HCT116 (cell line): ENCODE measurements at places on chromosomes 3 and 15. TPM values are rescaled to one million over a fixed set of nuclear protein-coding genes. Genes with fewer than 3 reads are reported as not detected.
A peak's percentile ranks its signal among the peaks of the same experiment; 100 is the strongest.

GRCh38 chr3:142004025-142004424 lies 127.6 kb downstream of the ATP1B3 start:
- no peak for DNase-seq
- no peak overlapping the region for H3K27ac ChIP-seq
- H3K36me3 ChIP-seq, result no peaks in the 10 kb centered on the region
- no peak overlapping the region for H3K4me3 ChIP-seq
- peaks cover 14% of the 10 kb centered on the region for H3K4me1 ChIP-seq

DNA sequence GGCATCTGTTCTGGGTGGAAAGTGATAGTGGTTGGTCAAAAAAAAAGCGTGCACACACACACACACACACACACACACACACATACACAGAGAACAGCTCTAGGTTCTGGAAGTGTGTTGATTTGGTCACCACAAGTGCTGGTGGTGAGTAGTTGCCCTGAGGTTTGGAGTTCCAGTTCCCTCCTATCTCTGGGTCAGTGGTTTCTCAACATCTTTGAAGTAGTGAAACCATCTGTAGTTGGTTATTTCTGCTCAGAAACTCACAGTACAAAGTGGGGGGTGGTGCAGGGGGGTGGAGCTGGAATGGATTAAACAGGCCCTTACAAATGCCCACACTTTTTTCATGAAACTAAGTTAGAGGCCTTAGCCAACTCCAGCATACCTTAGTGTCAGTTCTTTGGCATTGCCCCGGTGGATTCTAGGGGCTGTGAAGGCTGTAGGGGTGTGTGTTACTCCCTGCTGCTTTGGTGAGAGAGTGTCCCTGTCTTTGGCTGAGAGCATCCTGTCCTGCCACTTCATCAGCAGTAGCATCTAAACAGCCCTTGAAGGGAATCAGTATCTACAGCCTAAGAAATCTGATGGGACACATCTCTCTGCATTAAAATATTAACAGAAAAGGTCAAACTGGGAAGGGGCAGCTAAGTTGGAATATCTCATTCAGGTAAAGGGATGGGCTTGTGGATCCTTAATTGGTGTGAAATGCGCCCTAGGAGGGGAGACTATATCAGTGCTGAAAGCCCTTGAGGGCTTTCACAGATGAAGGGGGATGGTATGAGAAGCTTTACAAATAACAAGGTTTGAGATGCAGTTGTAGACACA lies 20.6 kb downstream of the SMAD3 start:
- no peak overlapping the region for H3K4me3 ChIP-seq
- H3K27ac ChIP-seq, result no peak overlapping the region
- no peaks in the 10 kb centered on the region for H3K27me3 ChIP-seq
- DNase-seq, result no peak

DNA sequence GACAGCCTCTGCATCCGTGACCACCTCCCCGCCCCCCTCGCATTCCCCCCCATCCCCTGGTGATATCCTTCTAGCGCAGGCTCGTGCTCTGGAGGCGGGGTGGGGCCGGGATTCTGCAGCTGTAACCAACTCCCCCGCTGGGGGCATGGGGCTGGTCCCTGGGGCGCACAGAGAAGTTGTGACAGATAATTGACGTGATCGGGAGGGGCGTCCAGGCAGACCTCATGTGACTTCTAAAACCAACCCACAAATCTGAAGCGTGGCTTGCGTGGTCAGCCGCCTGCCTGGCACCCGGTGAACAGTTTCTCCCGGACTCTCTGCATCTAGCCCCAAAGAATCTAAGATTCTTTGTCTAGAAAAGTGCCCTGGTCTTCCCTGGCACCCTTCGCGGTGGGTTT lies 100.6 kb upstream of the IGF1R start:
- no peaks in the 10 kb centered on the region for H3K4me1 ChIP-seq
- H3K4me3 ChIP-seq, result no peak overlapping the region
- H3K27me3 ChIP-seq, result peaks cover 8% of the 10 kb centered on the region
- H3K36me3 ChIP-seq, result no peaks in the 10 kb centered on the region
- no peak overlapping the region for H3K27ac ChIP-seq

DNA sequence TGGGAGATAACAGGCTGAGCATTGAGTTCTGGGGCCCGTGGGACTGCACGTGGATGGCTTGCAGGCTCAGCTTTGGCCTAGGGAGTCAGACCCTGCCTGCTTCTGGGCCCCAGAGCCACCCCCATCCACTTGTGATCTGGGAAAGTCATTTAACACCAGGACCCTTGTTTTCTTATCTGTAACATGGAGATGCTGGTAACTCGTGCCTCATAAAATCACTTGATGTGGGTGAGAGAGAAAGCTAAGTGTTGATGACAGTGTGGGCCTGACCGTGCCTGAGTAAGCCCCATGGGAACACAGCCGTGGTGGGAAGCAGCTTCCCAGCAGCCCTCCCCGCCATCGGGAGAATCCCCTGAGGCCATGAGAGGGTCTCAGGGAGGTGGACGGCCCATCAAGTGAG lies 378.1 kb downstream of the GABRB3 start:
- no peaks in the 10 kb centered on the region for H3K36me3 ChIP-seq
- H3K4me1 ChIP-seq, result no peaks in the 10 kb centered on the region
- H3K27me3 ChIP-seq, result no peaks in the 10 kb centered on the region
- no peak for DNase-seq

- no peak overlapping the region for H3K27ac ChIP-seq
- H3K27me3 ChIP-seq, result no peaks in the 10 kb centered on the region
- DNase-seq, result no peak
These were observed 25.4 kb downstream of the AADAC start for GRCh38 chr3:151839313-151839631.

GRCh38 chr3:9251055-9251786 lies 1.8 kb upstream of the SRGAP3 start:
- no peak overlapping the region for H3K4me3 ChIP-seq
- H3K27ac ChIP-seq, result no peak overlapping the region
- no peak for DNase-seq
- no peaks in the 10 kb centered on the region for H3K36me3 ChIP-seq
- peaks cover 27% of the 10 kb centered on the region for H3K4me1 ChIP-seq

DNA sequence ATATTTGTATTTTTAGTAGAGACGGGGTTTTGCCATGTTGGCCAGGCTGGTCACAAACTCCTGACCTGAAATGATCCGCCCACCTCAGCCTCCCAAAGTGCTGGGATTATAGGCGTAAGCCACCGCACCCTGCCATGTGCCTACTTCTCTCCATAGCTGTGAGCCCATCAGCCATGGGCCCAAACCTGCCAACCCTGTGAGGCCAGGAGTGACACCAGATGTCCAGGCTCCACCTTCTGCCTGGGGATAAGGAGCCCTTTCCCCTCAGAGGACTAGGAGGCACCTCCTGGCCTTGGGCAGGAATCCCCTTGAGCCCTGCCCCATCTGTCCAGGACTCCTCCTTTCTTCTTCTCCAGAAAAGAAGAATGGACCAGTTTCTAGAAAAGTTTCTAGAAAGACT lies 14.2 kb upstream of the RFT1 start:
- H3K4me3 ChIP-seq, result no peak overlapping the region
- no peak overlapping the region for H3K27ac ChIP-seq
- H3K36me3 ChIP-seq, result no peaks in the 10 kb centered on the region
- no peaks in the 10 kb centered on the region for H3K27me3 ChIP-seq
- DNase-seq, result no peak

DNA sequence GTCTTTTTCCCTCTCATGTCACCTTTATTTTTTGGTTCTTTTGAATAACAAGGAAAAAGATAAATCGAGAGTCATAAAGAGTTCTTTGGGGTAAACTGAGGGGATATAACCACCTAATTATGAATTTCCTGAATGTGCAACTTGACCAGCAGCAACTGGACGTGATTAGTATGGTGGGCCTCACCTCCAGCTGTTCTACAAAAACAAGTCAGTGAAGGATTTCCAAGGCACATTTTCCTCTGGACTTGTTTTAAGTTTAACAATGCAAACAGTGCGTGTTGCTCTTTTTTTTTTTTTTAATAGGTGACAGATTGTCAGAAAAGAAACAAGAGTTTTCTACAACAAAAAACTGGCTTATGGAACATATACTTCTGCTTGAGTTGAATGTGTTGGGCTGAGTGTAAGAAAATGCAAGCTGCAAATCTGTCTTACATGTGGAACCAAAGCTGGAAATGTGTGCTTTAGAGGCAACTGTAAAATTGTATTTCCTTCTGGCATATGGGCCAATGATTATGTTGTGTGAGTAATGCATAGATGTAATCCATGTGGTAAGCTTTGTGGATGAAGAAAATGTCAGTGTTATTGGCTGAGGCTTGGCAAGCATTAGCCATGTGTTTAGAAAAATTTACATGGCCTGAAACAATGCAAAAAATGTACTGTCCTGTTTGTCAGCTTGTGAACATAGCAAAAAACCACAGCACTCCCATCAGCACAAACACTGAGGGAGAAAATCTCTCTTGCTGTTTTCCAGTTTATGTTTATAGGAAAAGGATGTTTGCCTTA lies 44.5 kb upstream of the FNDC3B start:
- H3K4me3 ChIP-seq, result no peak overlapping the region
- H3K27ac ChIP-seq, result no peak overlapping the region
- DNase-seq, result no peak
- H3K36me3 ChIP-seq, result no peaks in the 10 kb centered on the region
- no peaks in the 10 kb centered on the region for H3K27me3 ChIP-seq

DNA sequence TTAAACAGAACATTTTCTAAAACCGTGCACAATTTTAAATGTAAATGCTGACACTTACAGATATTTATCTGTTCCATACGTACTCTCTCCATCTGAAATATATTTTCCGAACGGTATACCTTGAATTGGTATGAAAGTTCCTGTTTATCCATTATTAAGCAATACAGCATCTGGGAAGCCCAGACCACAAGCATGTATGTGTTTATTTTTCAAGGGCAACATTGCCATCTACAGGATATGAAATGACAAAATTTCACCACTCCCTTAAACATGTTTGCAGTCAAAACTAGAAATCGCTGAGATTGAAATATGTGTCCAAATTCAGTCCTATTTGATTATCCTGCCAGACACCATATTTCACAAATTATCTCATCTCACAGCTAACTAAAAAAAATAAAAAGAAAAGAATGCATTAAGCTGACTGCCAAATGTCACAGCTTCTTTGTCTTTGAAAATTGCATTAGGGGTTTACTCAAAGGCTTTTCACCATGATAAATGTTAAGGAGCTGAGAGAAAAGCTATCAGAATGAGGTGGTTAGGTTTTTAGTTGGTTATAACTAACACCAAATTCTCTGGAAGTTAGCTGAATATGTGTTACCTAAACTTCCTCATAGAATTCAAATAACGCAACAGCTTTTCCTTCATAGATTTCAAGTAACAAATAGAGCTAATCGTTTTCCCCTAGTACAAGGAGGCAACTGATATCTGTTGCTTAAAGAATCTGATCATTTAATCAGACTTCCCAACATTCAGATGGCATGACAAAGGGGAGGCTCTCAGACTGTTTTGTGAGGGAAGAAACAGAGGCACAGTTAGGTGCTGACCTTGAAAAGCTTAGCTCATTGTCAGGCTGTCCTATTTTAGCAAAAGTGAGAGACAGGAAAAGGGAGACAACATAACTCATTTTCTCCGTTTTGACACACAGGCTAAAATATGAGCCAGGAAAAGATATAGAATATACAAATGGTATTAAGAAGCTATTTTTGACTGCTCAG lies 533.1 kb downstream of the TBL1XR1 start:
- H3K4me1 ChIP-seq, result no peaks in the 10 kb centered on the region
- no peaks in the 10 kb centered on the region for H3K27me3 ChIP-seq
- DNase-seq, result peak; percentile 33

DNA sequence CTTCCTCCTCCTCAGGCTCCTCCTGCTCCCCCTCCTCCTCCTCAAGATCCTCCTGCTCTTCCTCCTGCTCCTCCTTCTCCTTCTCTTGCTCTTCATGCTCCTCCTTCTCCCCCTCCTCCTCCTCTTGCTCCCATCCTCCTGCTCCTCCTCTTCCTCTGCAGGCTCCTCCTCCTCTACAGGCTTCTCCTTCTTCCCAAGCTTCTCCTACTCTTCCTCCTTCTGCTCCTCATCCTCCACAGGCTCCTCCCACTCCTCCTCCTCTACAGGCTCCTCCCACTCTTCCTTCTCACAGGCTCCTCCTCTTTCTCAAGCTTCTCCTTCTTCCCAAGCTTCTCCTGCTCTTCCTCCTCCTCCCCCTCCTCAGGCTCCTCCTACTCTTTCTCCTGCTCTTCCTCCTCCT lies 47.7 kb downstream of the WNT7A start:
- H3K36me3 ChIP-seq, result no peaks in the 10 kb centered on the region
- H3K27ac ChIP-seq, result no peak overlapping the region
- peaks cover 15% of the 10 kb centered on the region; the same call in 1 of the 2 replicates for H3K4me1 ChIP-seq
- H3K27me3 ChIP-seq, result no peaks in the 10 kb centered on the region
- H3K4me3 ChIP-seq, result no peak overlapping the region

- peaks cover 17% of the 10 kb centered on the region; the same call in 1 of the 2 replicates for H3K36me3 ChIP-seq
- no peaks in the 10 kb centered on the region for H3K4me1 ChIP-seq
- no peaks in the 10 kb centered on the region for H3K27me3 ChIP-seq
- no peak for DNase-seq
These were observed 42.5 kb downstream of the SETD2 start for GRCh38 chr3:47121409-47121808.

- no peaks in the 10 kb centered on the region for H3K27me3 ChIP-seq
- DNase-seq, result no peak
- H3K36me3 ChIP-seq, result no peaks in the 10 kb centered on the region
- H3K27ac ChIP-seq, result no peak overlapping the region
These were observed 59.9 kb upstream of the PPIB start for GRCh38 chr15:64222573-64223366.

- no peaks in the 10 kb centered on the region for H3K4me1 ChIP-seq
- no peaks in the 10 kb centered on the region for H3K36me3 ChIP-seq
- no peak overlapping the region for H3K4me3 ChIP-seq
- no peak overlapping the region for H3K27ac ChIP-seq
These were observed 41.7 kb upstream of the CORO2B start for GRCh38 chr15:68537097-68537496.

DNA sequence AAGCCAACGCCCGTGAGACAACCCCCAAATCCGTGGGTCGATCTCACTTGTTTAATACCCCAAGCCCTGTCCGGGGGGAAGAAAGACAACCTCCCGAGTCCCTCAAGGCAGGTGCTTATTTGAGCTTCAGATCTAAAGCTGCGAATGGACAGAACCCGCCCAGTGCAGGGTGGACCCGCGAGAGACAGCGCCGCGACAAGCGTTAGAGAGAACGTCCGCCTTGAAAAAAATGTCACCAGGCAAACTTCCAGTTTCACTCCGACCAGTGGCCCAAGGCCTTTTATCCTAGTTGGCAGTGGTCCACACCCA lies 740 bp upstream of the OXSR1 start:
- H3K4me3 ChIP-seq, result peak overlapping the region; percentile 88
- no peak for DNase-seq
- H3K36me3 ChIP-seq, result no peaks in the 10 kb centered on the region
- peaks cover 6% of the 10 kb centered on the region; the same call in 1 of the 2 replicates for H3K4me1 ChIP-seq

GRCh38 chr15:40309344-40309862 lies 1.7 kb upstream of the PLCB2 start:
- DNase-seq, result no peak
- H3K27me3 ChIP-seq, result 0 out of 2 replicates have a peak, but pooled peaks cover 6% of the 10 kb centered on the region
- peaks cover 8% of the 10 kb centered on the region; the same call in 1 of the 2 replicates for H3K4me1 ChIP-seq
- H3K36me3 ChIP-seq, result no peaks in the 10 kb centered on the region

DNA sequence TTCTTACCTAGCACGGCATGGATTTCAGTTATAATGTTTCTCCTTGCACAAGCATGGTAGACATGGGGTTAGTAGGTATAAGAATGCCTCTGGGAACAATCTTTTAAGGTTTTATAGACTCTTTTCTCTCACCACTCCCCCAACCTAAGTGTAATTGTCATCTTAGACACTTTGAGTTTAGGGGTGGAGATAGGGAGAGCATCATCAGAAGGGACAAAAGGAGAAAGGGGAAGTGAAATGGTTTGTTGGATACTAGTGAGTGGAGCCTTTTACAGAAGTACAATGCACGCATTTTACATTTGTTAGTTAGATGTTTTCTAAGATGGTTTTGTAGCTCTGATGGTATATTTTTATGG lies 189.2 kb downstream of the TP63 start:
- no peaks in the 10 kb centered on the region for H3K36me3 ChIP-seq
- no peaks in the 10 kb centered on the region; the same call in 1 of the 2 replicates for H3K27me3 ChIP-seq
- H3K4me1 ChIP-seq, result no peaks in the 10 kb centered on the region; the same call in 1 of the 2 replicates
- H3K27ac ChIP-seq, result no peak overlapping the region

ARL8B gene
- 38.1 TPM for total RNA-seq

CYP1A1 gene
- 1.5 TPM for total RNA-seq

FAM81A gene
- total RNA-seq, result 6.6 TPM

SMCO1 gene
- total RNA-seq, result not detected

CAPN3 gene
- total RNA-seq, result 1.8 TPM
